ENCODE measurements at places on chromosomes 5 and 9.

DNA sequence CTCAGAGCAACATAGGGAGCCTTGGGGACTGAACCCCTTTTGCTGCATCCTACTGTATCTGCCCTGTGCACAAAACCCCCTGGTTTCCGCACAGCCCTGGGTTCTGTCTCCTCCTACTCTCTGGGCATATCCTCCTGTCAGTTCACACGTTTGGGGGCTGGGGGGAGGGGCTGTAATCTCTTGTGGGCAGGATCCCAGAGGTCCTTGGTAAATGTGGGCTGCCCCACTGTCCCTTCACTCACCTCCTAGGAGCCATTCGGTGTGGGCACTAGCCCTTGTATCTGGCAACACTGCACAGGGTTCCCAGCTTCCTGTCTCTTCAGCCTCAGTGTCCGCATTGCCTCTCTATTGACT, 271.8 kb upstream of the DMAC1 start:
- DNase-seq = no peak

- no peak for DNase-seq
Observed at GRCh38 chr9:114037249-114037648, 40.9 kb downstream of the AMBP start.

GRCh38 chr5:88503406-88503805, 234.8 kb upstream of the TMEM161B start:
- DNase-seq = no peak

DNA sequence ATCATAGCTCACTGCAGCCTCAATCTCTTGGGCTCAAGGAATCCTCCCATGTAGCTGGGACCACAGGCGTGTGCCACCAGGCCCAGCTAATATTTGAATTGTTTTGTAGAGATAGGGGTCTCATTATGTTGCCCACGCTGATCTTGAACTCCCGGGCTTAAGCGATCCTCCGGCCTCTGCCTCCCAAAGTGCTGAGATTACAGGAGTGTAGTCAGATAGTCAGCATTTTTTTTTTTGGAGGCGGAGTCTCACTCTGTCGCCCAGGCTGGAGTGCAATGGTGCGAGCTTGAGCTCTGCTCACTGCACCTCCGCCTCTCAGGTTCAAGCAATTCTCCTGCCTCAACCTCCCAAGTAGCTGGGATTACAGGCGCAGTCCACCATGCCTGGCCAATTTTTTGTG, 1.6 kb upstream of the SAR1B start:
- DNase-seq = no peak

GRCh38 chr5:179497636-179498340, 52.6 kb upstream of the RUFY1 start:
- DNase-seq = no peak
